ENCODE measurements at places on chromosomes 5 and 9. TPM values are rescaled to one million over a fixed set of nuclear protein-coding genes. Genes with fewer than 3 reads are reported as not detected.

FAM163B gene
- total RNA-seq: 0.85 TPM

DNA sequence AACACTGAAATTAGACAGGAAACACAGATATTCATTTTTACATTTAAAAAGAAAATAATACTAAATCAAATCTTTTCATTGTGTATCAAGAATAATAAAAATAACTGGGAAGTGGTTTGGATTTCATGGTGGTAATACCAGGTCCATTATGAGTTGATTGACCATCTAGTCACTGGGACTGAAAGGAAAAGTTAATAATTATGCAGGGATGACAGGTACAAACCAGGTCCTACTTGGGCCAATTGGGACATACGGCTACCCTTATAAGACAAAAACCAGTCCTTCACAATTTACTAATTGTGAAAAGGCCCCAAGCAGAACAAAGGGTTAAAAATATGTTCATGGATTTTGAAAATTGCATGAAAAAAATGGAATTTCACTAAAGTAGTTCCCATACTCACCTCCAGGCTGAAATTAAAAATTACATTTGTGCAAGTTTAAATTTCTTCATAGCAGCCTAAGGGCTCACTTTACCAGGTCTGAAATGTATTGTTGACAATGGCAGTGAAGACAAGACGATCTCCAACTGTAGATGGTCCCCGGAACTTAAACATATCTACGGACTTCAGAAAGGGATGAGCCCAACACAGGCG is 44.1 kb downstream of the ZCCHC9 start:
- H3K27me3 ChIP-seq: no peaks in the 10 kb centered on the region
- no peak overlapping the region for H3K27ac ChIP-seq
- no peaks in the 10 kb centered on the region for H3K4me1 ChIP-seq
- no peaks in the 10 kb centered on the region for H3K36me3 ChIP-seq

GRCh38 chr9:121494192-121494591 is 5.5 kb downstream of the GGTA1 start:
- DNase-seq: no peak
- no peaks in the 10 kb centered on the region for H3K27me3 ChIP-seq
- H3K4me1 ChIP-seq: peaks cover 5% of the 10 kb centered on the region

C5 gene
- 3.5 TPM for total RNA-seq

- DNase-seq: no peak
- no peaks in the 10 kb centered on the region for H3K4me1 ChIP-seq
- H3K27ac ChIP-seq: no peak overlapping the region
- no peaks in the 10 kb centered on the region for H3K36me3 ChIP-seq
- no peak overlapping the region for H3K4me3 ChIP-seq
- H3K27me3 ChIP-seq: no peaks in the 10 kb centered on the region
These were observed 93.7 kb upstream of the PANK3 start for GRCh38 chr5:168672888-168673287.

GRCh38 chr9:89097219-89097618 is 81.4 kb downstream of the SHC3 start:
- H3K36me3 ChIP-seq: no peaks in the 10 kb centered on the region
- no peak for DNase-seq
- H3K4me3 ChIP-seq: no peak overlapping the region
- H3K27ac ChIP-seq: no peak overlapping the region

DNA sequence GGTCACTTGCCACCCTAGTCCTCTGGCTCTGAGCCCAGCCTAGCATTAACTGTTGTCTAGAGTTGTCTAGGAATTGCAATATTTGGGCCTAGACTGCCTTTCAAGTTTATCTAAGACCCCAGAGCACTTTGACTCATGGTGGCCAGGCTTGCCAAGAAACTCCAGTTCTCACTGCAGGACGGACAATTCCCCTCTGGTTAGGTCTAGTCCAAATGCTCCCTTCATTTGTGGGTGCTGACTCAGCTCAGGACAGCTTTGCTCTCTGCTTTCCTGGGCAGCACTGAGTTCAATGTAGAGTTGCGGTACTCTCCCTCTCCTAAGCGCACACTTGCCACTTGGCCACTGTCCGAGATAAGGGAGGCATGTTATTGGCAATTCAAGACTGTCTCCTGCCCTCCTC is 619.4 kb downstream of the TLE1 start:
- no peak overlapping the region for H3K27ac ChIP-seq
- no peak for DNase-seq
- H3K4me1 ChIP-seq: no peaks in the 10 kb centered on the region
- no peaks in the 10 kb centered on the region for H3K27me3 ChIP-seq
- H3K4me3 ChIP-seq: no peak overlapping the region

- no peaks in the 10 kb centered on the region for H3K4me1 ChIP-seq
- no peak overlapping the region for H3K27ac ChIP-seq
- DNase-seq: no peak
These were observed 367.5 kb downstream of the KDM4C start for GRCh38 chr9:7125231-7125630.

DNA sequence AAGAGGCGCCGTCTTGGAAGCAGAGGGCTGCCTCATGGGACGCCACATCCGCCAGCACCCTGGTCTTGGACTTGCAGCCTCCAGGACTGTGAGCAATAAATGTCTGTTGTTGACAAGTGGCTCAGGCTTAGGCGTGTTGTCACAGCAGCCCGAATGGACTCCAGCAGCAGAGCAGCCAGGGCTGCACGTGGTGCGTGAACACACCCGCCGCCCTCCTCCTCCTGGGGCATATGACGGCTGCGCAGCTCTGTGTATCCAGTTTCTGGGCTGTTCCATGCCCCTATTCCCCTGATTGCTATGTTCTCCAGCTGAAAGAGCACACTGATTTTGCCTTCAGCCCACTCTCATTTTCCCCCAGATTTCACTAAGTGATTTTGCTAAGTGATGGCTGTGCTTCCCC is 36.0 kb upstream of the CLPTM1L start:
- no peak overlapping the region for H3K27ac ChIP-seq
- H3K4me1 ChIP-seq: peaks cover 6% of the 10 kb centered on the region
- H3K36me3 ChIP-seq: no peaks in the 10 kb centered on the region
- H3K4me3 ChIP-seq: peak overlapping the region; percentile 10
- peak; percentile 27 for DNase-seq

GRCh38 chr5:5751987-5752386 is 329.5 kb downstream of the ICE1 start:
- DNase-seq: no peak
- H3K27ac ChIP-seq: no peak overlapping the region
- no peaks in the 10 kb centered on the region for H3K27me3 ChIP-seq
- no peaks in the 10 kb centered on the region for H3K36me3 ChIP-seq
- no peaks in the 10 kb centered on the region for H3K4me1 ChIP-seq

- no peak overlapping the region for H3K4me3 ChIP-seq
- H3K27ac ChIP-seq: no peak overlapping the region
- H3K36me3 ChIP-seq: no peaks in the 10 kb centered on the region
These were observed 60.9 kb downstream of the YTHDC2 start for GRCh38 chr5:113574417-113574816.

PCDHA11 gene
- 0.85 TPM for total RNA-seq

Measured in prostate gland (tissue), 2 donors.